ENCODE measurements at places on chromosomes 7 and 10.

GRCh38 chr7:38858259-38858884 lies 50.6 kb downstream of the VPS41 start:
- no peak for DNase-seq

DNA sequence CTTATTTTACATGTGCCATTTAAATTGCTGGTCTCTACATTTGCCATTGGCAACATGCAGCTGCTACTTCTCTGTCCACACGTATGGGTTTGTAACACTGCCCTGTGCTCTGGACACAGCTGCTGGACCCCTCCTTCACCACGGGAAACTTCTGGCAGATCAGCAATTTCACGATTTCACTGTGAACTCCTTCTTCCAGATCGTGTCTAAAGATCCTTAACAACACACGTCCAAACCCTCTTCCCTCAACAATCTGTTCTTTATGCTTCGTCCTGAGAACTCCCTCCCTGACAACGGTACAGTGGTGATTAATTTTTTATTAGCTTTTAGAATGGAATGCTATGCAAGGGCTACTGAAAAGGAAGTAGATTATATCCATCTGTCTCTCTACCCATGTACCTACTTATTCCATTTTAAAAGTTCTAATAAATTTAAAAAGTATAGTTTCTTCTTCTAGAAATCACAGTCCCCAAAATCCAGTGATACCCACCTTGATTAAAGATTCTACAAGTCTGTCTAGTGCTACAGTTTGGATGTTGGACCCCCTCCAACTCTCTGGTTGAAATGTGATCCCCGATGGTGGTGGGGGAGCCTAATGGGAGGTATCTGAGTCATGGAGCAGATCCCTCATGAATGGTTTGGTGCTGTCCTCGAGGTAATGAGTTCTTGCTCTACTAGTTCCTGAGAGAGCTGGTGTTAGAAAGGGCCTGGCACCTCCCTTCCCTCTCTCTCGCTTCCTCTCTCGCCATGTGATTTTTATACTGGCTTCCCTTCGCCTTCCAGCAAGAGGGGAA lies 81.0 kb downstream of the KIAA1549 start:
- no peak for DNase-seq

DNA sequence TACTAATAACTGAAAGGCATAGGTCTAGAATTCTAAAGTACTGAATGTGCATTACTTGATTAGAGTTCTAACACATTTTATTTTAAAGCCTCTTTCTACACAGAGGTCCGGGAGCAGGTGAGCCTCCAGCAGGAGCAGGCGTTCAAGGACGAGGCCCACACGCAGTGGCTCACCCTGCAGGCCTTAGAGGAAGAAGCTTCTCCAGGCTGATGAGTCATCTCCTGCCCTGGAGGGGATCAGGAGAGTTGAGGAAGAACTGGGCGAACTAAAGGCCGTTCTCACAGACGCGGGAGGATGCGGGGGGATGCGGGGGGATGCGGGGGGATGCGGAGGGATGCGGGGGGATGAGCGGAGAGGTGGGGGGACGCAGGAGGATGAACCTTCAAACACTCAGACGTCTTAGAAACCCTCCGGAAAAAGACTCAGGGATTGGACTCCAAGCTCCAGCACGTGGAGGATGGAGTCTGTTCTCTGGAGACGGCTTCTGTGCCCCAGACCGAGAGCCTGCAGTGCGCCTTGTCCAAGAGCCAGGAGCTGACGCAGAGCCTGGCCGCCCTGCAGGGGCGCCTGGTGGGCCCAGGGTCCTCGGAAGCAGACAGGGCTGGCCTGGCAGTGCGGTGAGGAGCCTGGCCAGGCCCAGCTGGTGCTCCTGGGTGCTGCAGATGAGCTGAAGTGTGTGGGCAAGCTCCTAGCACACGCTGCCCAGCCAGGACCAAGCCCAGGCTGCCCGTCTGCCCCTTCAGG lies 433.7 kb upstream of the TPK1 start:
- no peak for DNase-seq

DNA sequence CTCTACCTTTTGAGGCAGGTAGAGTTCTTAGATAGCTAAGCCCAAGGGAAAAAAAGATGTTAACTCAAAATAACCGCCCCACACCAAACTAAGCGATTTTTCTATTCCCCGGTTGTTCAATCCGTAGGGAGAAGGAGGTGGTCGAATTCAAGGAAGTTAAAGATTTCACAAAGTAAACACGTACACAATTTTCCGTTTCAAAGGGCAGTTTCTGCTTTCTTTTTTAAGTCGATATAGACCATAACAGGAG lies 842 bp downstream of the KBTBD2 start:
- DNase-seq, result no peak

GRCh38 chr7:22248111-22248809 lies 108.7 kb downstream of the RAPGEF5 start:
- no peak for DNase-seq

DNA sequence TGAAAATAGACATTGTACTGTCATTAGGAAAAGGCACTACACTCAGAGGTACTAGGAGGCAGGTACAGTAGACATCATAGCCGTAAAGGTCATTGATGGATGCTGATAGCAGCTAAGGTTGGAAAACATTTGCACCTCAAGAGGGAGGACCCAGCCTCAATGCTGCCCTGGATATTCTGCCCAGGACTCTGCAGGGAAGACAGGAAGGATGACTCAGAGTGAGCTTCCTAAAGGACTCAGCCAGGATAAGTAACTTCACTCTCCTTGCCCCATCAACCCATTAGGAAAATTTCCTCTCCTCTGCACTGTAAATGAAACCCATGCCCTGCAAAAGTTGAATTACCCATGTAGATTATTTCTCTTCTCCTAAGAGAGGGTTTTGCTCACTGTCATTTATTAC lies 617.9 kb upstream of the MKI67 start:
- no peak for DNase-seq

DNA sequence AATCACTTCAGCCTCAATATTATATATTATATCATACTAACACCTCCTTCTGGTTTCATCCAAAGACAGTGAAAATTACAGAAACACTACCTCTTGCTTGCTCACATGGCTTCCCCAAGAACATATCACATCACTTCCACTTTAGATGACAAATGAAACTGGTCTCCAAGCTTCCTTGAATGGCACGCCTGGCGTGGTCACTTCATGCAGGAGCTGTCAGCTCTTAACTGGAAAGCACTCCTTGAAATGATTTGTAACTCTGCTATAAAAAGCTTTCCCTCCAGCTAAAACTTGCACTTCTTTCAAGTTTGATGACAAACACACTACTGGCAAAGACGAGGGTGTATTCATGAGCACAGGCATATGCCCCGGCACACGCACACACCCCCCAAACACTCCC lies 84.1 kb upstream of the INHBA start:
- DNase-seq, result no peak

DNA sequence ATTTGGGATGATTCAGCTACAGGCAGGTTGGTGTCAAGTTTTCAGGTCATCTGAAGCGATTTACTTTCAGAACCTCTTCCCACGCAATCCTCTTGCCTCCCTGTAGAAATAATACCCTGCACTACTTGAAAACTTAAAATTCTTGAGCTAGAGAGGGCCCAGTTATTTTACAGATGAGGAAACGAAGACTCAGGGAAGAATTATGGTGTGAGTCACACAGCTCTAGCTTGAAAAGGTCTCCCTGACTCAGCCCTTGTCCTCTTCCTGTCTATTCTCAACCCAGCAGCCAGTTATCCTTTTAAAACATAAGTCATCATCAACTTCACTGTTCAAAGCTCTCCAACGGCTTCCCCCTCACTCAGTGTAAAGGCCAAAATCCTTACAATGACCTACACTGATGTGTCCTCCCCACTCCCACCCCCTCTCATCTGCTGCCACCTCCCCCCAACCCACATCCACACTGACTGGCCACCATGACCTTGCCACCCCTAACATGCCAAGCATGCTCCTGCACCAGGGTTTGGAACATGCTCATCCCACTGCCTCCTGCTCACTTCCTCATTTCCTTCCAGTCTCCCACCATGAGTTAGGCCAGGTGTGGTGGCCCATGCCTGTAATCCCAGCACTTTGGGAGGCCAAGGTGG lies 3.4 kb downstream of the DNMBP start:
- DNase-seq, result no peak

DNA sequence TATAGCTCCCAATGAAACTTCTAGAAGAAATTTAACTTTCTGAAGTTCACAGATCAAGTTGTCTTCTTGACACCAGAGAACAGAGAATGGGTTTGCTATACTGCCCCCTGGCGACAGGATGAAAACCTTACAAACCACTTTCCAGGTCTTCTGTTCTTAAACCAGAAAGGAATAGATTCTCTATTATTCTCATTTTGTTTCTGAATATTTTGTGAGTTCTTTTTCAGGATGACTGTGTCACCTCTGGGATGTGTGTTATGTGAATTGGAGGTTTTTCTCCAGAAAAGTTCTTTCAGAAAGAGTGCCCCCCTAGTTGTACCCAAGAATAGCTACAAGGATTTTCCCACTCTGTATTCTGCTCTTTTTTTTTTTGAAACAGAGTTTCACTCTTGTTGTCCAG lies 6.3 kb downstream of the IFT22 start:
- peak; percentile 41 for DNase-seq

GRCh38 chr7:117064688-117065087 lies 111.4 kb downstream of the ST7 start:
- DNase-seq, result no peak

DNA sequence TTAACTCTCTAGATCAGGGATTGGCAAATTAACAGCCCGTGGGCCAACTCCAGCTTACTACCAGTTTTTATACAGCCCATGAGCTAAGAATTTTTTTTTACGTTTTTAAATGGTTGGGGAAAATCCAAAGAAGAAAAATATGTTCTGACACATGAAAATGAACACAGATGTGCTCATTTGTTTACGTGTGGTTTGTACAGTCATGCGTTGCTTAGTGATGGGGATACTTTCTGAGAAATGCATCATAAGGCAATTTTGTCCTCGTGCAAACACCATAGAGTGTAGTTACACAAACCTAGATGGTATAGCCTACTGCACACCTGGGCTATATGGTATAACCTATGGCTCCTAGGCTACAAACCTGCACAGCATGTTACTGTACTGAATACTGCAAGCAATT lies 8.3 kb upstream of the SMKR1 start:
- no peak for DNase-seq

DNA sequence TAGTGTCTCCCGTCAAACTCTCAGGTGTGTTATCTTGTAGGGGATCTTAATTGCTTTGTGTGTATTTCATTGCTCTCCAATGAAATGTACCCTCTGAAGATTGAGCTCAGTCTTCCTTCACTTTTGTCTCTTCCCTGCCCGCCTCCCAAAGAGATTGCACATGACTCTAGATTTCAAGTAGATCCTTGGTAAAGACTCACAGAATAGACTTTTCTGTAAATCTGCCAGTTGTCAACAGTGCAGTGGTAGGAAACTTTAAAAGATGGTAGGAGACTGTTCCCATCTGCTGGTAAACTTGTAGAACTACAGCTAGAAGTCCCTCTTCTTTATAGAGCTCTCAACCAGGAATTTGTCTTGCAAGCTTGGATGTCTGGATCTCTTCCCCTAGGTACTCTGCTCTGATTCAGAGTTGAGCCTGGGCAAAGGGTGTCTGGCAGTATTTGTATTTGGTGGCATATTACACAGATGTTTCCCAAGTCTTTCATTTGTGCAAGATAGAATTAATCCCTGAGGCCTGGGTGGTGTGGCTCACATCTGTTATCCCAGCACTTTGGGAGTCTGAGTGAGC lies 9.6 kb downstream of the CCL26 start:
- no peak for DNase-seq

- DNase-seq, result no peak
Measured at GRCh38 chr7:47890606-47891005, 57.7 kb downstream of the PKD1L1 start.

GRCh38 chr7:129969881-129970446 lies 17.2 kb upstream of the UBE2H start:
- DNase-seq, result no peak

GRCh38 chr7:98133621-98134303 lies 27.1 kb downstream of the LMTK2 start:
- DNase-seq, result no peak

GRCh38 chr7:149714910-149715471 lies 58.4 kb downstream of the ZNF467 start:
- DNase-seq, result peak; percentile 46

DNA sequence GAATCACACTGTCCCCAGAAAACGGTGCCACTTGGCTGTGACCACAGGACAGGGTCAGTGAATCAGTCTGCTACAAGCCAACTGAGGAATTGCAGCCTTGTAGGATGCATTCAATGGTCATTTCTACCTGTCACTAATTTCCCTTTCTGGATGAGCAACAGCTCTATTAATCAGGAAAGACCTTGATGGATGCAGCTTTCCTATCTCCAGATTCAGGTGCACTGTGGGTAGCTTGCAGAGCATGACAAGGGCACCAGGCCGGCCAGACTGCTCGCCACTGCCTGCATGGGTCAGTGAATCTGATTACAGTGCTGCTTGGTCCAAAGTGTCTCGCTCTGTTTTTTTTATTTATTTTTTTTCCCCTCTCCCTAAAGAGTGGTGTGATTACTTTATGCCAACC lies 506.8 kb upstream of the AUTS2 start:
- DNase-seq, result no peak

GRCh38 chr7:148395352-148395811 lies 195.2 kb upstream of the C7orf33 start:
- DNase-seq, result no peak

GRCh38 chr7:7889791-7890568 lies 78.6 kb upstream of the GLCCI1 start:
- no peak for DNase-seq

GRCh38 chr7:108335269-108335918 lies 120.8 kb downstream of the NRCAM start:
- no peak for DNase-seq

GRCh38 chr10:16570731-16571130 lies 49.1 kb upstream of the C1QL3 start:
- DNase-seq, result no peak

GRCh38 chr10:110893559-110894179 lies 21.9 kb downstream of the PDCD4 start:
- no peak for DNase-seq

DNA sequence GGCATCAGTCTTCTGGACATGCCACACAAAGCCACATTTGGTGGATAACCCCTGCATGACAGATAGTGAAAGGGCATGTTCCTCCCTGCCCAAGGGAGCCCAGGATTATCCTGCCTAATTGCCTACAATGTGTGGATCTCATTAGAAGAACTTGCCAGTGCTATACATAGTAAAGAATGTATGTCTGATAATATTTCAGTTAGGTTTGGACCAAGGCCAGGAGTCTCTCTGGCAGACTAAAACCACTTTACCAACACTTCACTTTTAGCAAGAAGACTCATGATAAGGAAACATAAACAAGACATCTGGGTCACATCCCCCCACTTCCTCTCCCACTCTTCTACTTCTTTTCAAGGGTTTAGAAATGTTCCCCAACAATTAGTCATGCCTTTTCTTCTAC lies 196.7 kb downstream of the MTERF1 start:
- no peak for DNase-seq

GRCh38 chr7:149282331-149282655 lies 20.3 kb downstream of the ZNF783 start:
- no peak for DNase-seq

- DNase-seq, result no peak
Measured at GRCh38 chr10:52956861-52957260, 184.3 kb upstream of the MBL2 start.

DNA sequence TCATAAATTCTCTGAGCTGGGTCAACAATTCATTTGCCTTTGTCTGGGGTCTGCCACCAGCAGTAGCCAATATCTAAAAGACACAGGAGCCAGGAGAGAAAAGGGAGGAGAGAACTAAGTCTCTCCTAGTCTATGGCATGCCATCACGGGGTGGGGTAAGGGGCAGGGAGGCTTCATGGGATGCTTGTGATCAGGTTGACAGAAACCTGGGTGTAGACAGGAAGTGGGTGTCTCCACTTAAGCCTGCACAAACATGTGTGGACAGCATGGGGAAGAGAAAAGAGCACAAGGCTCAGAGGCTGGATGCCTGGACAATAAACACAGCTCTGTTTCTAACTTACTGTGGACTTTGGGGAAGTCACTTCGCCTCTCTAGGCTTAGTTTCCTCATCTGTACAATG lies 11.5 kb upstream of the C10orf53 start:
- no peak for DNase-seq

All from CD4-positive, alpha-beta T cell treated with Interleukin-4 for 1 hour (primary cell).